ENCODE measurements at places on chromosomes 16 and 17.
A peak's percentile ranks its signal among the peaks of the same experiment; 100 is the strongest.

DNA sequence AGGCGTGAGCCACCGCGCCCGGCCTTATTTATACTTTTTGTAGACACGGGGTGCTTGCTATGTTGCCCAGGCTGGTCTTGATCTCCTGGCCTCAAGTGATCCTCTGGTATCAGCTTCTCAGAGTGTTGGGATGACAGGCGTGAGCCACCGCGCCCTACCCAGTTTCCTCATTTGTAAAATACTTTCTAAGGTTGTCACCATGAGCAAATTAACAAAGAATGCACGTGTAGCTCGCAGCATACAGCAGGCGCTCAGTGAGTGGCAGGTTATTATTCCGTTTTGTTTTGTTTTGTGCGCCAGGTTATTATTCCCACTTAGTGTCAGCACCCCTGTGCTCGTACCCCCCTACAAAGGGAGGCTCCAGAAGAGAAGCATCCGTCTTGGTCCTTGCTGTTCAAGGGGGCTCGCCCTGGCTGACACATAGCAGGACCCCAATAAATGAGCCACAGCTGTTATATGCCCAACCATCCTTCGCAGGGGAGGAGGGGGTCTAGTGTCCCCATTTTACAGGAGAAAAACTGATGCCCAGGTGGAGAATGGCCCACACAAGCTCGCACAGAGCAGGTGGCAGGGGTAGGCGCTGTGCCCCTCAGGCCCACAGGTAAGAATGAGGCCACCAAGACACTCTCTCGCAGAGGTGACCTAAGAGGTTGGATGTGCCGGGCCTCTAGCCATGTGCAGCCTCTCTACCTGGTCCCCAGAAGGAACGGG is 686 bp upstream of the MIEF2 start:
- DNase-seq = no peak

DNA sequence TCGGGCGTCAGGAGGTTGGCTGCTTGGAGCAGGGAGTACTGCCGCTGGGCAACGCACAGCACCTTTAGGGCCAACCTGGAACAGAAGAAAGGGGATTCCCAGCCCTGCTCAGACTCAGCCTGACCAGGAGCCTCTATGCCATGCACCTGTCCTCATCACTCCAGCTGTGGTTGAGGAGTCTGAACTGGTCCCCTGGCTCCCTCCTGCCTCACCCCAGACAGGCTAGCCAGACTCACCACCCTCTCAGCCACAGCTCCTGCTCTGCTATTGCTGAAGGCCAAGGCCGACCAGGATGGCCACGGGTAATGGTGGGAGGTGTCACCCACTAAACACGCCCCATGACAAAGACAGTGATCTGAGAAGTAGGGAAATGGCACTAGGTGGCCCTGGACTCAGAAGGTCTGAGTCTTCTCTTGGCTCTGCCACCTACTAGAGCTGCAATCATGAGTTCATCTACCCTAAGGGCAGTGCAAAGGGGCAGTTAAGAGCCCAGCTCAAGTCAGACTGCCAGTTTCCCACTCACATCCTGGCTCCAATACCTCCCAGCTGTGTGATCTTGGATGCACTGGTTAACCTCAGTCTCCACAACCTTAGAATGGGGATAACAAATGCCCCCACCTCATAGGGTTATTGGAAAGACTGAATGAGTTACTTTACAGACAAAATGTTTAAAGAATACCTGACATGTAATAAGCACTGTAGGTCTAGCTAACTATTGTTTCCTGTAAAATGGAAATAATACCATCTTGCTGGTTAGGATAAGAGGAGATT is 13.8 kb upstream of the GFAP start:
- no peak for DNase-seq

- DNase-seq = no peak
Measured at GRCh38 chr17:81537343-81537855, 9.2 kb downstream of the FSCN2 start.

DNA sequence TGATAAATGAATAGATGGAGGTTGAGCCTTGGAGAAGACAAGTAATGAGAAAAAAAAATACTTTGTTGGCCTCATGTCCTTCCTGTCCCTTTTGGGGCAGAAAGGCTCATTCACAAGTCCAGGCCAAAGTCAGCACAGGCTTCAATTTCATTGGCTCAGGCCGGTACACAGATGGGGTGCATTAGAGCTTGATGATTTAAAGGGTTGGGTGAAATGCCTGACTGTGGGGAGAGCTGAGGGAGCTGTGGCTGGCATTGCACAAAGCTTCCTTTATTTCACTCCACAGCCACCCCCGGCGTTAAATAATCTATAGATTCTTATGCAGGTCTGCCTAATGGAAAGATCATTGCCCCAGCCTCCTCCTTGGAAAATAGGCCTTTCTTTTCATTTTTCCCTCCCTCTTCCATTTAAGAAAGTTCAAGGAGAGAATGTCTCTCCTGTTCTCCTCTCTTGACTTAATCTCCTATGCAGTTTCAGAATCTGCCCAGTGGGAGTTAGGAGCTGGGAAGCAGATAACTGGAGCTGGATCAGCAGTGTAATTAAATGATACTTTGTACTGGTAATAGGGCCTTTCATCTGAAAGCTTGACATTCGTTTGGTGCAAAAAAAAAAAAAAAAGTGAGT is 24.4 kb downstream of the YPEL2 start:
- DNase-seq = no peak

DNA sequence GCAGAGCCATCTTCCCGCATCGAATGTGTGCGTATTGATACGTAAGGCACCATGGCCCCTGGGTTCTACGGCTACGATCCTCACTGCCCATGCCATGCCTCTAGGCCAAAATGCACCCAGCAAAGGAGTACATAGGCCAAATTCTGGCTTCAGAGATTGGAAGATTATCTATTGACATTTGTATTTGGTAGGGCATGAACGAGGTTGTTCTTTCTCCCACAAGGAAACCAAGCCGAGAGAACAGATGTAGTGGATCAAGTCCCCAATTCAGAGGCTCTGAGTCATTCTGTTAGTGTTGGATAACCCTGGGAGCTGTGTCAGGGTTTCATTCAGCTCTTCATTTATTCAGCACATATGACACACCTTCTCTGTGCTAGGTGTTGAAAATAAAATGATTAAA is 36.5 kb downstream of the HOXB1 start:
- DNase-seq = no peak

GRCh38 chr17:866568-867103 is 84.5 kb downstream of the MRM3 start:
- no peak for DNase-seq

GRCh38 chr17:1322014-1322428 is 42.6 kb downstream of the TRARG1 start:
- DNase-seq = no peak

DNA sequence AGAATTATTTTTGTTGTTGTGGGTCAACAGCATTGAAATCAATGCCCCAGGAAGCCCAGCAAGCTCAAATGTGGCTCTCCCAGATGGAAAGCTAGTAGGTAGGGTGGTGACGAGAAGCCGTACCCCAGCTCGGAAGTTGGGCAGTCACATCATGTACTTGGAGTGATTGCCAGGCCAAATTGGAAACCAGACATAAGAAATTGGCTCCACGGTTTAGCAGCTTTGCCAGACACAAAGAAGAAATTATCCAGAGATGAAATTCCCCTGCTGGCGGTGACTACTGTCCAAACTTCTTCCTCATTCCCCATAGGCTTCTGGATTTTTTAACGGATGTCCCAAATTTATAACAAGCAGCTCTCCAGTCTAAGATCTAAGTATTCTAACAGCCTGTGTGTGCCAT is 95.9 kb downstream of the OR1D5 start:
- no peak for DNase-seq

DNA sequence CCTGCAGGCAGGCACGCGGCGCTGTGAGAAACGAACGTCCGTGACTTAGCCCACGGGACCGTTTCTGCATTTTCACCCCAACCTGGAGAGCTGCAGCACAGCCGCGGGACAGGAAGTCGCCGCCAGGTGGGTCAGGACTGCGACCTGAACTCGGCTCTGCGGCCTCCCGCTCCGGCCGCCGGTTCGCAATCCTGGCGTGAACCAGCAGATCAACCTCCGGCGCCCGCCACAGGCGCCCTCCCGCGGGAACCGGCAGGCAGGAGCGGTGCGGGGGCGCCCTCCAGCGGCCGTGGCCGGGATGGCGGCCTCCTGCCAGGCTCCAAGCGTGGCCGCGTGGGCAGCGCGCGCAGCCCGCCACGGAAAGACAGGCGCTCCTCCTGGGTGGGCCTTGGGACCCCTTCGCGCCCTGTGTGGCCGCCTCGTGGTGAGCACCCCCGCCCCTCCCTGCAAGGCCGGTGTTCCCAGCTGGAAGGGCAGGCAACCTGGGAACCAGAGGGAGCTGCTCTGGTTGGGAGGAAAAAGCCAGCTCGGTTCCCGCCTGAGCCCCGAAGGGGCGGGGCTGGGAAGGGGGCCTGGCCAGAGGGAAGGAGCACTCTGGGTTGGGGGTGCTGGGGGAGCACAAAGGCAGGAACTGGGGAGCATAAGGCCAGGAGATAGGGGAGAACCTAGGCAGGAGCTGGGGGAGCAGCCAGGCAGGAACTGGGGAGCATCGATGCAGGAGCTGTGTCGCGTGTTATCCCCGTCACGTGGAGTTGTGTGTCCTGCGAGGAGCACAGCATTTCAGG is 28.2 kb downstream of the ACTG1 start:
- DNase-seq = peak; percentile 71

DNA sequence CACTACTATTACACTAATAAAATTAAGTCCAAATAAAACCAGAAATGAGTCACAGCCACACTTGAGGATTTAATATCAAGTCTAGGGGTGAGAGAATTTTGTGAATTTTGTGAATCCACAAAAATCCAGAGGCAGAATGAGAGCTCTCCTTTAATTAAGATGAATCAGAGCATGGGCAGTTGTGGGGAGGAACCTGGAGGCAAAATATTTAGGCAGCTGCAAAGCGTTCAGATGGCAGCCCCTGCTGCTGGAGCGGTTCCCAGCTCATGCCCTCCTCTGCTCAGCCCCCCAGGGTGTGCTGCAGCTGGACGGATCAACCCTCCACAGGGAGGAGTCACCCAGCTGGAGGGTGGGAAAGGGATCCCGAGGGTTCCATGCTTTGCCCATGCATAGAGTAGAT is 43.4 kb upstream of the IRX6 start:
- no peak for DNase-seq

GRCh38 chr16:50227120-50227519 is 39.2 kb upstream of the ADCY7 start:
- no peak for DNase-seq

GRCh38 chr16:50742576-50743200 is 802 bp downstream of the CYLD start:
- peak; percentile 24 for DNase-seq

DNA sequence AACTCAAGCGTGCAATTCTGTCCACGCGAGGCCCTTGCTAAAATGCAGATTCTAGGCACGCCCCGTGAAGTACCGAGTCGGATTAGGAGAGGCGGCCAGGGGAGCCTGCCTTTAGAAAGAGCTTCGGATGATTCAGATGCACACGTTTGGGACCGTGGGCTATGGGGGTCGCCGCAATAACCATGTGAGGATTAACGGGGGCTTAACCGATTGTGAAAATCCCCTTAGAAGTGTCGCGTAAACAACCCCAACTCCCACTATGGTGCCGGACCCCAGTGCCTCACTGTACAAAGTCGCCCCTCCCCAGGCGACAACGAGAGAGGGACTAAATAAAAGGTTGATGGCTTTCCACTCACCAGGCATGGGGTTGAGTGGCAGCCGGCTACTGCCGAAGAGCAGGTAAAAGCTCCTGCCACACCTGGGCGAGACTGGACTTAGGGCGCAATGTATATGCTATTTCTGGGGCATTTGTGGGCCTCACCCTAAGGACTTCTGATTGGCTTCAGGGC is 635 bp upstream of the SP2 start:
- no peak for DNase-seq

DNA sequence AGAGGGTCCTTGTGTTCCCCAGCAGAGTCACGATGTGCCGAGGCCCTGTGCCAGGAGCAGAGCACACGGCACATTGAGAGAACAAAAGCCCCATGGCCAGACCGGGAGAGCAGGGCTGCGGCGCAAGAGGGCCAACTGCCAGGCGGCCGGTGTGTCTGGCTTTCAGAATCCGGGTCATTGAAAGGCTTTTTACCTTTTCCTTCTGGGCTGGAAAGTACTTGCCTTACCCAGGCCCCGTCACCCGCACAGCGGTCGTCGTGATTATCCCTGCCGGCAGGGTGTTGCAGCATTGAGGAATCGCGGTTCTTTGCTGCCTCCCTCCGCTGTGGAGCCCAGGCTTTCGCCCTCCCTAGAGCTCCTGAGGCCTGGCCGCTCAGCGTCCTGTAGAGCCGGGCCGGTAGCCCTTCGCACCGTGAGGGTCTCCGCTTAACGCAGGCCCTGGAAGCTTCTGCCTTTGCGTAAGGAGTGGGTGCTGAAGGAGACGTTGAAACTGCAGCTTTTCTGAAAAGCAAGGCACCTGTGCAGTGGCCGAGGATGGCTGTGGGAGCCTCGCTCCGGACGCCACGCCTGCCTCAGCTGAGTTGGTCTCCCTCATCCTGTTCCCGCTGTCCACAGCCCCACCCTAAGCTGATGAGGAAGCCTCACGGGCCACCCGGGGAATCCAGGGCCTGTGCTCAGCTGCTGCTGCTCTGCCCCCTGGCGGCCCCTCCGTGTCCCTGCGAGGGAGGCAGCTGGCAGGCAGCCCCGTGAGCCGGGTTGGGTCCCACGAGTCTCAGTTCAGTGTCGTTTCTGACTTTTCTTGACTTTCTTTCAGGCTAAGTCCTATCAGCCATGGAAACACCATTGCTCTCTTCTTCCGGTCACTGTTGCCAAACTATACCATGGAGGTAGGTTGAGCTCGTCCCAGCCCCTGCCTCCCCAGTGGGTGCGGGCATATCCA is 8.6 kb upstream of the MC1R start:
- DNase-seq = peak; percentile 36

GRCh38 chr17:20294120-20294519 is 173.2 kb downstream of the LGALS9B start:
- DNase-seq = no peak
